ENCODE measurements at places on chromosomes 1 and 21.
A peak's percentile ranks its signal among the peaks of the same experiment; 100 is the strongest.

- no peak for DNase-seq
Measured at GRCh38 chr1:24725209-24725651, 20.0 kb upstream of the CLIC4 start.

- DNase-seq = no peak
Measured at GRCh38 chr1:92850019-92850418, 18.2 kb downstream of the RPL5 start.

DNA sequence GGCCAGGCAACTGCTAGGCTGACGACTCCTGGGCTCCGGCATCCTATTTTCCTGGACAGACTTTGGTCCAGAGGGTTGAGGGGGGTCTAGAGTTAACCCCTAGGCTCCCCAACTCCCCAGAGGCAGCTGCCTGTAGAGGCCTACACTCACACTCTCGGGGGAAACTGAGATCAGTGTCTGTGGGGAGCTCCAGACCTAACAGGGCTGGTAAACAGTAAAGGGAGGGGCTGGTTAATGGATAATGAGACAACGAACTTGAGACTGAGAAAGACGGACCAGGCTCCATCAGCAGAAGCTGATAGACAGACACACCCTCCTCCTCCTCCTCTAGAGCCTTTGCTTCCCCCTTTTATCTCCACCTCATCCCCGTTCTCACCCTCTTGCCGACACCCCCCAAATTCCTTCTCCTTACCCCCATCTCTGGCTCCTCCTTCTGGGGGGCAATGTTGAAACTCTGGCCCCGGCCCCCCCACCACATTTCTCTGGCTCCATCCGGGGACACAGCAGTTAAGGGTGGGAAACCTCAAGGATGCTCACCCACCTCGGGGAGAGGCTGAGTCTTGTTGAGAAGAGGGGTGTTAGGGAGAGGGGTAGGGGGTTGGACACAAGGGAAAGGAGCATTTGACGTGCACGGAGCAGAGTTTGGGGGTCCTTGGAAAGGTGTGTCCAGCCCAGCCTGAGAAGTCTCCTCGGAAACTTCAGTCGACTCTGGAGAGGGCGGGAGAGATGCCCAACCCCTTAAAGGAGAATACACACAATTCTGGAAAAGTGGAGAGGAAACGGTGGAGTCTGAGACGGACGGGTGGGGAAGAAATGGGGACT lies at the start of gene MTMR11:
TSS of gene MTMR11 (minus strand) at position 710 of the 822 bp plus-strand sequence. CDS start at position 478, 232 bp downstream.
- peak; percentile 53 for DNase-seq

- DNase-seq = peak; percentile 60
Measured at GRCh38 chr1:198754670-198755069, 115.8 kb downstream of the PTPRC start.

- DNase-seq = no peak
Measured at GRCh38 chr1:11379851-11380250, 99.1 kb upstream of the DISP3 start.

DNA sequence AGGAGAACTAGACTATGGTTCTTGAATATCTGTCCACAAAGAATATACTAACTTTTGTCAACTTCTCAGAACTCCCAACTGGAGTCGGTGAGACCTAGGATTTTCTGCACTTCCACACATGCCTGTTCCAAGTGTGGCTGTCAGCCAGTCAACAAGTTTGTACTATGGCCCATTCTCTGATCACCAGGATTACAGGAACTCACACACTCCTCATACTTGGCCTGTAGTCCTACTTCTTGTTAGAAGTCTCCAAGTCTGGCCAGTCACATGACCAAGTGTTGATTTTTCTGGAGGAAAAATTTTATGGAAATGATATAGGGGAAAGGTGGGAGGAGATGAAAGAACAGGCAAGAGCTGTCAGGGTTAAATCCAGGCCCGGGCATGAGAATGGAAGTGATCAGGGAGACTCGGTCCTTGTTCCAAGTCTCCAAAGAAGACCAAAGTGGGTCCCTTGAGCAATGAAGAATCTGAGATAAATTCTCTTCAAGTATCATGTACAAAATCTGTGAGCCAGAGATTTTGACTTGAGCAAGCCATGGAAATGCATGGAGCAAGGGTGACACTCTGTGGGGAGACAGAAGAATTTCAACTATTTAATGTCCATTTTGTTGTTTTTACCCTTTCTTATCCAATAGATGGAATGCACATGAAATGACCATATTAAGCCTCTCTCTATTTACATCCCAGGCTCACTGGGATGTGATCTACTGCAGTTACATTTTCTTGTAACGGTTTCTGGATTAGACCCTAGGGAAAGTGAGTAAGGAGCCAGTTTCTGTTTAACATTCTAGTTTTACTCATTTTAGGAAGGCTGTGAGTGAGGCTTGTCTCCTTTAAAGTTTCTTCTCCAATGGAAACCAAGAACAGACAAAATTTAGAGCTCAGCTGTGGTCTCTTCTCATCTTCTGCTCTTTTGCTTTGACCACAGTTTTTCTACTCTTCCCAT lies 320.9 kb downstream of the ASTN1 start:
- peak; percentile 55 for DNase-seq

- no peak for DNase-seq
Measured at GRCh38 chr21:45418301-45419071, 13.5 kb downstream of the COL18A1 start.

GRCh38 chr1:159937054-159937750 lies 8.2 kb downstream of the IGSF9 start:
- DNase-seq = no peak

DNA sequence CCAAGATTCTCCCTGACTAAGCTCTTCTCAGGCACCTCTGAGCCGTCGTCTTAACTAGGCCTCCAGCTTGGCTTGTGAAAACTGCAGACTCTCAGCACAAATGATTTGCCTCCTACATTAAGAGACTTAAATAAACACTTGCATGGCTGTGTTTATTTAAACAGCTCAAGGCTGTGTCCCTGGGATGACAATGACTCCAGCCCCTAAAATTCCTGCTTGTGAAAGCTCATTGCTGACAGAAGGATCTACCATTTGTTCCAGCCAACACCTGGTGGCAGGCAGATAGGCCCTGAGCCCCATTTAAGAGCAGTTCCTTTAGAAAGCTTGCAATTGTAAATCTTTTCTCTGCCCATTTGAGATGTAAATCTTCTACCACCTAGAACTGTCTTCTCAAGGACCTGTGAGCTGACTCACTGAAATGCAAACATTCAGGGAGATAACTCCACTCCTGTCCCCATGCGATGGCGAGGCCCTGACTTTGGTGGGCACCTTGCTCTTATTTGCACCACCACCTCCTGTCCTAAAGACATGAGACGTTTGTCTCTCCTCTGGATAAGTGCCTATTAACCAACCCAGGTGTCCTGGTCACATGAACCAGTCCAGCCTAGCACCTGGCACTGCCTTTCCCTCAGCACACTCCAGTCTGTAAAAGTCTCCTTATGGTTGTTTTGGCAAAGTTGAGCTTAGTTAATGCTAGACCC lies 15.1 kb upstream of the PCP4 start:
- no peak for DNase-seq

GRCh38 chr1:18941221-18942141 lies 15.0 kb downstream of the IFFO2 start:
- no peak for DNase-seq

DNA sequence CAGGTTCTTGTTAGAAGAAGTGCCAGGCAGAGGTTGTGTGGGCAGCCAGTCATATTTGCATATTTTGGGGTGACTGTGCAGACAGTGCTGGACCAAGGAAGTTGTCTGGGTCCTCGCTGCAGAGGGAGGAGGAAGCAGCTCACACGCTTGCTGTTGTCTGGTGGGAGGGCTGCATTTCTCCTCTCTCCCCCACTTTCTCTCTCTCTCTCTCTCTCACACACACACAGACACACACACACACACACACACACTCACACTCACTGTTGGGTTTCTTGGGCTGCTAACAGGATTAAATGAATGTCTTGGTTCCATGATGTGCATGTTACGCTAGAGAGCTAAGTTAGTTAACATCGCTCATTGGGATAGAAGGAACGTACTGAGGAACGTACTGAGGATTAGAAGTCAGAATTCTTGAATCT lies 72.9 kb downstream of the AGPAT3 start:
- no peak for DNase-seq

GRCh38 chr21:45590726-45591618 lies 48.7 kb upstream of the SLC19A1 start:
- DNase-seq = no peak

DNA sequence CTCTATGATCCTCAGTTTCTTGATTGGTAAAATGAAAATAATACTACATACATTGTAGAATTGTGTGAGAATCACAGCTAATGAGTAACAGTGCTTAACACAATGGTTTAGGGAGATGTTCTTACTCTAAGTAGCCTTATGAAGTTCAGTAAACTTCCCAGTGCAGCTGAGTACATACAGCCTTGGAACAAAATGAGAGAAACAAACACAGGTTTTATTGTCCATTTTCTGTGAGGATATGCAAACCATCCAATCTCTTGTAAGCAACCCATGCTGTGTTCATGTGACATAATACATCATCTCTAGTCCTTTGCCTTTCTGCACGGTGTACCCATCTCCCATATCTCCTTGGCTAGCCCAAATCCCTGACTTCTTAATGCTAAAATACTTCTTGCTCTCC lies 14.7 kb upstream of the STRIP1 start:
- DNase-seq = no peak

DNA sequence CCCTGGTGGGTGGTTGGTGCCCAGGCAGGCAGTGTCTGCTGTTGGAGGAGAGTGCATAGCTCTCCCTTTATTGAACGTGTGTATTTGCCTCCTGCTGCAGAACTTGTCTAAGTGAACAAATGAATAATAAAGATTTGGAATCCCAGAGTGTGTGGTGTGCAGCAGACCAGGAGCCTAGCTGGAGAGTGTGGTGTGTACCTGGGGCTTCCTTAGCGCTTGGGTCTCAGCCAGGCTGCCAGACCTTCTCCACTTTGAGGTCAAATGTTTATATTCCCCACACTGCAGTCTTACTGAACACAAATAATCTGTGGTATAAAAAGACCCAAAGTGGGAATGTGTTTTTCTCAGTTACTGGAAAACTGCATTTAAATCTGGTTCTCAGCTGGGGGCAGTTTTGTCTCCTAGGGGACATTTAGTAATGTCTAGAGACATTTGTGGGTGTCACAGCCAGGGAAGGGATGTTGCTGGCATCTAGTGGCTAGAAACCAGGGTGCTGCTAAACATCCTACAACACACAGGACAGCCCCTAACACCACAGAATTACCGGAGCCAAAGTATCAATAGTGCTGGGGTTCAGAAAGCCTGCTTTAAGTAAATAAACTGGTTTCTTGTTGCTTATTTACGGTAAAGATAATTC lies 23.6 kb downstream of the SLC37A1 start:
- DNase-seq = no peak

GRCh38 chr21:36034211-36034913 lies 26.0 kb downstream of the SETD4 start:
- DNase-seq = no peak

DNA sequence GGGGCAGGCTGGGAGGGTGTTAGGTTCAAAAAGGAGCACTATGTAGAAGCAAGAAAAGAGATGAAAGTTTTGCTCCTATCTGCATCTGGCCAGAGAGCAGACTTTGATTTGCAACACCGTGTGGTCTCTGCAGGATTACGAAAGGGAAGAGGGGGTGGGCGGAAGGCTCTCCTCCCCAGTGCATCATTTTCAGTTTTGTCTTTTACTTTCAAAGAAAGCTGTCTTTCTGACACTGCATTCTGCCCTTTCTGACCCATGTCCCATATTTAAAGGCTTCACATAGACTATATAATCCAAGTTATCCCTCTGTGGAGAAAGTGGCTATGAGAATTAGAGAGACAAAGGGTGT lies 126.5 kb downstream of the RHOU start:
- no peak for DNase-seq

- no peak for DNase-seq
Measured at GRCh38 chr1:204986181-204986580, 56.8 kb upstream of the CNTN2 start.

DNA sequence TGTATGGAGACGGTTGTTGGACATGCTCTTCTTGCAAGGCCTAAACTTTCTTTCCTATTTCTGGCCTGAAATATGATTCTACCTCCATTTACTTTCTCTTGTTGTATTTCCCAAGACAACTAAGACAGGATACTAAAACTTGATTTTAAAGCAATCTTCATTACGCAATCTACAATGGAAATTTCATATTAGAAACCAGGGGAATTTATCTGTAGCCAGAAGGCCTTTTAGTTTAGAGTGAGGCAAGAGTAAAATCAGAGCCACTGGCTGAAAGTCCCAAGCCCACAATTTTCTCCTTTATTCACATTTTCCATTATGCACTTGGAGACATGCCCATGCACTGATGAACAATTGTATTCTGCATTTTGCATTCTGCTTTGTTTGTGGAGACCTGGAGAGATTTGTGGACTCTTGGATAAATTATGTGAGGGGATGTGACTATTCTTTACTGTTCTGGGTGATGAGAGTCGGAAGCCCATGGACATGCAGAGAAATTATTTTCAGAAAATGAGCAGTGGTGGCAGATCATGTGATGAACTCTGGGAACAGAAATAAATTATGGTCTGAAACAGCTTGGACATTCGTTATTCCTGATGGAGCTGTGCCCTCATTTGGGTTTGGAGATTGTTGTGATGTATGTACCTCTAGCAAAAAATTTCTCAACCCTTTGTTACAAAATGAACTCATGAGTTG lies 336.8 kb downstream of the SEC16B start:
- DNase-seq = no peak

DNA sequence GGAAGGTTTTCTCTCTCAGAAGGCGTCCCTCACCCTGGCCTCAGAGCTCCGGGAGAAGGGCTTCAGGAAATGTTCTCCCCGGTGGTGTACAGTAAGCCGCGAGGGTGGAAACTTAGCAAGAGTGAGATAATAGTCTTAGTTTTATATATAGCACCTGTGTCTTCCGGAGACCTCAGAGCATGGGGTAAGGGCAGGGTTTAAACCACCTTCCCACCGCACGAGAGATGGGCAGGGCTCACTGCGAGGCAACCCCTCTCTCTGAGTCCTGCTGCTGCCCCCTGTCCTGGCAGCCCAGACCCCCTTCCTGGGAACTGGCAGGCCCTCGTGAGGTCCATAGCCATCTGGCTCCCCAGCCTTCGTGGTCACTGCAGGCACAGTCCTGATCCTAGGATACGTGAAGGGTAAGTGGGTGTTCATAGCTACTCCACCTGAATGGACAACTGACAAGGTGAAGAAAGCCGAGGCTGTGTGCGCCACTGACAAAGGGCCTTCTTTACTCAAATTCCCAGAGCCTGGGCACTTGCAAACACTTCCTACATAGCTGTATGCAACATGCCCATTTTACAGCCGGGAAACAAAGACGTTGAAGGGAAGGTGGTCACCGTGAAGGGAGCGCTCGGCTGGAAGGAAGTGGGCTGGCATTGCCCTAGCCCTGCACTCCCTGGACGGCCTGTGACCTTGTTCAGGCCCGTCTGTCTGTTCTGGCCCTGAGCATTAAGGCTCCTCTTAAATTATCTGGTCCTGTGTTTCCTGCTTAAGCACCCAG lies 26.9 kb downstream of the ITPKB start:
- no peak for DNase-seq

DNA sequence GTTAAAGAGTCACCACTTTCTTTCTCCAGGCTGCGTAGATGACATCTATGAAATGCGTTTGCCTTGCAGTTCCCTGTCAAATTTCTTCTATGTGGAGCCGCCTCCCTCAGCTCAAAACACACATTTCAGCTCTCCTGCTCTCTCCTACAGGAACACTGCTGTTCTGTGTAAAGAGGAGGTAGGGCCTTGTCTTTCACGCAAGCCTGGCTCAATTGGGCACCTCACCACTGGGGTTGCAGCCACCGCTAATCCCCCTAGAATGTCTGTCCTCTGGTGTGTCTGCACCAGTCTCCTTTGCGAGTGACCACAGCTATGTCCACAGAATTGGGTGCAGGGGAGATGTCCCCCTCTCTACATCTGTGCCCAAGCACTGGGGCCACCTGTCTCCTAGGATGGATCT lies 31.8 kb upstream of the CFHR4 start:
- DNase-seq = no peak

- peak; percentile 28 for DNase-seq
Measured at GRCh38 chr1:100353071-100353801, 930 bp downstream of the CDC14A start.

Measured in kidney tubule cell (primary cell).